NCI-H2029 (cell line): ENCODE measurements at places on chromosomes 5 and 9.

- DNase-seq = no peak
Observed at GRCh38 chr9:107827304-107827703, 337.7 kb upstream of the KLF4 start.

- DNase-seq = no peak
Observed at GRCh38 chr5:8714861-8715260, 831.0 kb downstream of the SEMA5A start.

GRCh38 chr5:159906463-159906862 lies 9.8 kb upstream of the ADRA1B start:
- no peak for DNase-seq

- peak; percentile 89 for DNase-seq
Observed at GRCh38 chr5:176851871-176852658, 41.7 kb downstream of the UNC5A start.
